ENCODE measurements at places on chromosomes 13 and 19.

DNA sequence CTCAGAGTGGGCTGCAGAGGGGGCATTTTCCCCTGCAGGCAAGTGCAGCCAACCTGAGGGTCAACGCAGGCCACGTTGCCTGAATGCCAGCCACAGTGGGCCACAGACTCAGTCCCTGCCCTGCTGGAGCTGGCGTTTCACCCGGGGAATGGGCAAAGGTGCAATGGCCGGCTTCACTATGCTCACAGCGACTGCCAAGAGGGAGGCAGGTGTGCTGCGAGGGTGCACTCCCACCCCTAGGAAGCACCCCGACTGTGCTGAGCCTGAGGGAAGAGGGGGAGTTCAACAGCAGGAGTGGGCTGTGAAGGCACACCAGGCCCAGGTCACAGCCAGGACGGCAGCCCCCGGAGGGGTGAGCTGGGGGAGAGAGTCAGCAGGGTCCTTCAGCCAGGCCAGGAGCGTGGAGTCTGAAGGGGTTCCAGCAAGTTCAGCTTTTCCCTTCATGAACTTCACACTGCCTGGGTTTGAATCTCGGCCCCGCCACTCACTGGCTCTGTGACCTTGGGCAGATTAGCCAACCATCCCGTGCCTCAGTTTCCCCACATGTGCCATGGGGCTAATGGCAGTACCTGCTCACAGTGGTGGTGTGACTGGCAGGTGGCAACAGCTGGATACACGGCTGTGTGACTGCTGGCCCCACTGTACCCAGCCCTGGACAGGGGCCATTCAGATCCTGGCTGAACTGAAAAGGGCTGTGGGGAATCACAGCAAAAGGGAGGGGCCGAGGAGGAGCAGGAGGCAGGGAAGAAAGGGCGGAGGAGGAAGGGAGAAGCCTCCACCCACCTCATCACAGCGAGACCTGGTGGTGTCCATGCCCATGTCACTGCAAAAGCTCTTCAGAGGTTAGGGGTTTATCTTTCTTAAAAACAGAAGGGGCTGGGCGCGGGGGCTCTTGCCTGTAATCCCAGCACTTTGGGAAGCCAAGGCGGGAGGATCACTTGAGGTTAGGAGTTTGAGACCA, 7.6 kb downstream of the TRAPPC6A start:
- no peak for DNase-seq

DNA sequence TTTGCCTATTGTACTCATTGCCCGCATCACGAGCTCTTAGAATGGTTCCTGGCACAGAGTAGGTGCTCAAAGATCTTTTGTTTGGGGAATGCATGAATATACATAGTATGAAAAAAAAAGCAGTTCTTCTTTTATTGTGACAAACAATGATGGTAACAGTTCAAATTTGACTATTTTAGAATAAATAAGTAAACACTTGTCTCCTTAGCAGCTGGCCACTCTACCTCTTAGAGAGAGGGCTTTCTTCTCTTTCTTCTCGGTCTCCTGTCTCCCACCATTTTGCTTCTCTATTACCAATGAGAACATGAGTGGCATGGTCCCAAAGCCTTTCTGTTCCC, 639 bp upstream of the SLAIN1 start:
- DNase-seq, result no peak

GRCh38 chr19:2070436-2070827, 19.4 kb upstream of the MKNK2 start:
- DNase-seq, result no peak

DNA sequence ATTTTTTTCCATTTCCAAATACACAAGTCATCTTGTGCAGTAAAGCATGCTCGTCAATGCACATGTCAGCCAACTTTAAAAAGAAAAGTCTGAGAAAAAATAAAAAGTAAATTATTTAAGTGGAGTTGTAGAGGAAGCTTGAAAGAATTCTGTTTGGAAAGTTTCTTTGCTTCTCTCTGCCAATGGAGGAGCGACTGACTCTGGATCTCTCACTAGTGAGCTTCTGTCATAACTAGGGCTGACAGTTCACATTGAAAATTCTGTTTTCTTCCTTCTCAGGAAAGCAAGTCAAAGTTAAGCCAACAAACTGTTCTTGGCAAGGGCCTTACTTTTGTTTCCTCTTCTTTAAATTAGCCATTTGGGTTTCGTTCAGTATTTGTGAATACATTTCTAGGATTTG, 298.2 kb downstream of the POU4F1 start:
- DNase-seq, result no peak

DNA sequence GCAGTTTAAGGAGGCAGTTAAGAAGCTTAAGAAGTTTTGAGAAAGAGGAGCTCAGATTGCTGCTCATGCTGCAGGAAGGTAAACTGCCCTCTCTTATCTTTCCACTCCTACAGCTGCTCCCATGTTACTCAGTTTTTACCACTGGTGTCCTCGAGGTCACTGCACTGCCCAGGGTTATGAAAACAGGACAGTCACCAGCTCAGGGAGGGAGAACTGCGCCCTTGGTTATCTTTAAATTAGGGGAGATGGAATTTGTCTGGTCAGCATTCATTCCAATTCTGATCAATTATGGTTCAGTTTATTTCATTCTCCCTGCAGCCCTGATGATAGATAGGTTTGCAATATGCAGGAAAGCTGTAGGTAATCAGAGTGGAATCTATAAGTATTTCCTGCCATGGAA, 10.8 kb upstream of the SLC46A3 start:
- DNase-seq, result no peak

- no peak for DNase-seq
These were observed 22.5 kb downstream of the DHRS12 start for GRCh38 chr13:51781246-51782022.

DNA sequence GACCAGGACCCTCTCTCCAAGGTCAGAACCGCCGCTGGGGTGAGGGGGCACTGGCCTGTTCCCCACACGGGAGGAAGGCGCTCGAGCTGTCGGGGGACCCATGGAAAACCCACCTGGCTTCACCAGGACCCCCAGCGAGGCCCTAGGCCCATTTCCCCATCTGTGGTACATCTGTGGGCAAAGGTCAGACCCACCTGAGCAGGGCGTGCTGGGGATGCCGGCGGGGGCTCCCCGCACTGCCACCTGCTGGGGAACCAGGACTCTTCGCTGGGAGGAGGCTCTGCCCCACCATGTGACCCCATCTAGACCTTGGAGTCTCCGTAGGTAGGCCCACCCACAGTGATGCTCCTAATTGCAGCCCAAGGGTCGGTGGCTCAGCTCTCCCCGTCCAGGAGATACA, 511 bp downstream of the WDR88 start:
- DNase-seq, result no peak

DNA sequence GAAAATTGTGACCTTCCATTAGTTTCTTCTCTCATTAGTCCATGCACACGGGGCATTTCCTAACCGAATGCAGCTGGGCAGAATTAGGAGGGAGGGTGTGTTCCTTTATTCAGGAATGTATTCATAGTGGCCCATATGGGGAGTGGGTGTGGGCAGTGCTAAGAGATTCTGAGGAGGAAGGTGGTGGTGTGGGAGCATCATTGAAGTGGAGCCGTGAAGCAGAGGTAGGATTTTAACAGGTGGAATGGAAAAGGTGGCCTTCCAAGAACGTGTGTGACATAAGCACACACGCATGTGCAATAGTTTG, 134.2 kb downstream of the MTUS2 start:
- no peak for DNase-seq

- no peak for DNase-seq
These were observed 52.7 kb downstream of the TSC22D1 start for GRCh38 chr13:44523146-44524015.

- no peak for DNase-seq
These were observed 2.0 kb upstream of the LPAR2 start for GRCh38 chr19:19630062-19630414.

DNA sequence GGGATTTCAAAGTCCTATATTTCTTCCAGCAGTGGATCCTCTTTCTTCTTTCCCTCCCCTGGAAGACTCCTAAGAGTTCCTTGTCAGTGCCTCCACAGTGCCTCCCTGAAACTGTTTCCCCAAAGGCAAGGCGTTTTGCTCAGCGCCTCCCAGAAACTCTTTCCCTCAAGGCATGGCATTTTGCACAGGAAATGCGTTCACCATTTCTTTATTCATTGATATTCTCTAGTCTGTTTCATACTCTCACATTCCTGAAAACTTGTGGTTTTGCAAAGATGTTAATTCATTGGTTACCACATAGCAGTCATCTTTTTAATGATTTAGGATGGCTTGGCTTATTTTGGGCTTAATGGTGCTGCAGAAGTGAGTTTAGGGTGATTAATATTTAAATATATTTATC, 177.3 kb upstream of the SLC10A2 start:
- DNase-seq, result no peak

DNA sequence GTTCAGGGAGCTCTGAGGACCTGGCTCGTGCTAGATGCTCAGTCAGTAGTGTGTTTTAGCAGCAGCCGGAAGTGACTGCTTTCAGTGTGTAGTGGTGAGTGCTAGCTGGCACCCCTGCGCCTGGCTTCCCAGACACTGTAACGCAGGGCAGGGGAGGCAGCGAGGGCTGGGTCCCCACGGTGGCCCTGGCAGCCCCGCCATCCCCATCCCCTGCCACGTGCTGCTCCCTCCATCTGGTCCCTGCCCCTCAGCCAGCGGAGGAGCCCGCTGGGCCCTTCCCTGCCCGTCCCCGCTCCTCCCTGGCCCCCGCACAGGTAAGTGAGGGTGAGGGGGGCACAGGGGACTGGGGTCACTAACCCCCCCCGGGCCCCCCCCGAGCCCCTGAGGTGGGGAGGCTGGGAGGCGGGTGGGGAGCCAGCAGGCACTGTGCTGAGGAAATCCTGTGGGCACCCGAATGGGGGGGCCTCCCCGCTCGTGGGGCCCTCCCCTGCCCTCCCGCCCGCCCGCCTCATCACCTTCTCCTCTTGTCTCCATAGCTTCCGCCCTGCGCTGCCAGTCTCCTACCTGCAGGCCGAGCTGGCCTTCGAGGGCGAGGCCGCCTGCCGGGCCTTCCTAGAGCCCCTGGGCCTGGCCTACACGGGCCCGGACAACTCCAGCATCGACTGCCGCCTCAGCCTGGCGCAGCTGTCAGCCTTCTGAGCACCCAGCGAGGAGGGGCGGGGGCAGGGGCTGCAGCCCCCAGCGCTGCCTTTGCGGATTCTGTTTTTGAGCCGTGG, 3.2 kb downstream of the LENG9 start:
- no peak for DNase-seq

DNA sequence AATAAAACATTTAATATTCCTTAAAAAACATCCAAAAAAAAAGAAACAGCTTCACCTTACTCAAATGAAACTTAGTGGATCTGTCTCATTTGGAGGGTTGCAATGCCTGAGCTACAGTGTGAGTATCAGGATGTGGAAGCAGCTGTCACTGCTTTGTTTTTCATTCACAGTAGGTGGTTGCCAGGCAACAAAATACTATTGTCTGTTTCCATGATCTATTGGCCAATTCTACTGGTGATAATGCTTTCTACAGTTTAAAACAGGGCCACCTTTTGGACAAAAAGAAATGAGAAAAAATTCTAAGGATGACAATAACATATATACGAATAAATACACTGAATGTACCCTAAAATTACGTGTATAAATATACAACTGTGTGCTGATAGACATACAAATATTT, 3.0 kb downstream of the ENOX1 start:
- DNase-seq, result no peak

GRCh38 chr19:38202504-38202903, 21.5 kb downstream of the DPF1 start:
- DNase-seq, result no peak

All from activated T-helper 1 cell treated with anti-CD3 and anti-CD28 coated beads, Interleukin-2, amount 50 U/mL, for 16 hours (primary cell).